AG04450 (cell line): ENCODE measurements at places on chromosomes 1 and 21. TPM values are rescaled to one million over a fixed set of nuclear protein-coding genes. Genes with fewer than 3 reads are reported as not detected.
A peak's percentile ranks its signal among the peaks of the same experiment; 100 is the strongest.

TRIM17 gene
- 0.16 and 0.27 TPM in 2 replicates for polyA plus RNA-seq

PTCH2 gene
- polyA plus RNA-seq: 0.20 and 0.36 TPM in 2 replicates

TXNIP gene
- 156 and 229 TPM in 2 replicates for polyA plus RNA-seq

HSPA6 gene
- polyA plus RNA-seq: 0.27 and 0.63 TPM in 2 replicates

S100A12 gene
- polyA plus RNA-seq: not detected in 2 replicates

OR2L8 gene
- not detected in 2 replicates for polyA plus RNA-seq

DNA sequence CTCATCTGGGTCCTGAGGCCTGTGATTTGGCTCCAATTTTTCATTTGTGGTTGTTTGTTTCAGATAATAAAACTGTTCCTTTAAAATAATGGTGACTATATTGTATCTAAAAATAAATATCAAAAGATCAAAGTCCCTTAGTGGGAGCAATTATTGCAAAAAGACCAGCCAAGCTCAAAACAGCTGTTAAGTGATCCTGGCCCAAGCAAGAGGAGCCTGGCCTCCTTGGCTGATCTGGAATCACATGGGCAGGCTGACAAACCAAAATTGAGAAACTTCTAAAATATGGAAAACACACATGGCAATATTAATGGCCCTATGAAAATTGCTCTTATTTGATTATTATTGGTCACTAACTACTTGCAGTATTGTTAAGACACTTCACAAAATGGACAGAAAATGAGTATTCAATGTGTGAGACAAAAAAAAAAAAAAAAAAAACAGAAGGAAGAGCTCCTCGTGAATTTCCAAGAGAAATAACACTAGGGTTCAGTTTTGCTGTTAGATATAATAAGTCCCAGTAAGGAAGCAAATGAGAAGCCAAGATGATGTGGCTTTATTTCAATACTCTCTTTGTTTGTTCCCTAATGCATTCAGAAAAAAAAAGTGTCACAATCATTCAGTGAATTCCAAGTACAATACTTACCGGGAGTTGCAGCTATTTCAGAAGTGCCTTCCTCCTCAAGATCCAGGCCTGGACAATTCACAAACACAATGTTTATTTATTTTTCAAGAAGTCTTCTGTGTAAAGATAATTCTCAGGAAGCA lies 105.1 kb downstream of the SEC16B start:
- DNase-seq: no peak

DNA sequence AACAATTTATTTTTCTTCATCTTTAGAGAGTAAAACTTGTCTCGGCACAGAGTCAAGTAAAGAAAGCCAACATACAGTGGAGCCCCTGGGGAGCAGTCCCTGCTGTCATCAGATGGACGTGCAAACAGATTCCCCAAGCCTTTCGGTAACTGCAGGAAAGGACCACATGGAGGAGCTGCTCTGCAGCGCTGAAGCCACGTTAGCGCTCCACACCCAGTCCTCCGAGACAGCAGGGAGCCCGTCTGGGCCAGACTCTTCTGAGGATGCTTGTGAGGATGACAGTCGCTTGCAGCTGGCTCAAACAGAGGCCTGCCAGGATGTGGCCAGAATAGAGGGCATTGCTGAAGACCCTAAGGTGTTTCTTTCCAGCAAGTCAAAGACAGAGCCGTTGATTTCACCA lies 77.1 kb upstream of the SCCPDH start:
- DNase-seq: peak; percentile 33

GRCh38 chr1:58986996-58987767 lies 203.3 kb upstream of the JUN start:
- no peak for DNase-seq

GRCh38 chr21:15379776-15380175 lies 315.0 kb upstream of the NRIP1 start:
- no peak for DNase-seq

DNA sequence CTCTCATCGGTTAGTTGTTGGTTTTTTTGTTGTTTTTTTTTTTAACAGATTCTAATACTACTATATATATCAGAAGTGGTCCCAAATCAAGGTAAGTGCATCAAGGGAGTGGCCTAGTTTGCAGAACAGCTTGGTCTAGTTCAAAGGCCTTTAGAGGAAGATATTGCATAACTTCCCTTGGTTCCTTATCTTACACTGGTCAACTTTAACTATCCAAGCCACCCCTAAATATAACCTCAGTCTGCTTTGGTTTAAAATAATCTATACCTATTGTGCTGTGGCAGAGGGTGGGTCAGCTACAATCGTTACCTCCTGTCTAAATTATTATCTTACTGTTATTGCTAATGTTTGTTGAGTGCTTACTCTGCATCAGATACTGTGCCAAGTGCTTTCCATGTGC lies 6.9 kb downstream of the S100A12 start:
- no peak for DNase-seq

DNA sequence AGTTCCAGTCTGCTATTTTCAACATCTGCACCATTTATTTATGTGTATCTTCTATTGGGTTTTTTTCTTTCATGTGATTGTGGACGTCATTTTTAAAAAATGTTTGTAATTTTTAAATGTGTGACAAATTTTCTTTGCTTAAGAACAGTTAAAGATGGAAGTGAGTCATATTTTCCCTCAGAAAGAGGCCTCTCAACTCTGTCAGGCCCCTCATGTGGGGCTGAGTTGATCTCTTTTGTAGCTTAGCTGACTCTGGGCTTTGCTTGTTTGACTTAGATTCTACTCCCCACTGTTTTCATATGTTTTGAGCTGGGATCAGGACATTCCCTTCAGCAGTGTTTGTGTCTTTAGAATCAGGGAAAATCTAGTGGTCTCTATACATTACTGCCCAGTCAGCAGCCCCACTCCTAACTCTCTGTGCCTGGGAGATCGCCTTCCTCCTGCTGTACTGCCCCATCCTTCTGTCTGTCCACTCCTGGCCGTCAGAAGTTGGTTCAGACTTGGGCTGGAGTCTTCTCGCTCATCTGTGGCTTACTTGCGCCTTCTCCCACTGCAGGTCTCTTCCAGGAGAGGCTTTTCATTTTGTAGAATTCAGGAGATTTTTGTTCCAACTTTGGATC lies 137.4 kb downstream of the DYRK1A start:
- peak; percentile 43 for DNase-seq

- DNase-seq: no peak
Measured at GRCh38 chr21:45882645-45883044, 98.9 kb upstream of the COL6A1 start.

GRCh38 chr1:10640843-10641553 lies 155.4 kb downstream of the CASZ1 start:
- DNase-seq: no peak
